Testis (tissue), 5 donors: ENCODE measurements at places on chromosomes 13 and 19.

GRCh38 chr13:42592915-42593900 is 19.3 kb downstream of the TNFSF11 start:
- no peak for DNase-seq

- no peak for DNase-seq
Measured at GRCh38 chr13:40777809-40778175, 6.8 kb upstream of the MRPS31 start.

GRCh38 chr13:100988921-100989320 is 314.3 kb upstream of the TMTC4 start:
- DNase-seq = no peak

DNA sequence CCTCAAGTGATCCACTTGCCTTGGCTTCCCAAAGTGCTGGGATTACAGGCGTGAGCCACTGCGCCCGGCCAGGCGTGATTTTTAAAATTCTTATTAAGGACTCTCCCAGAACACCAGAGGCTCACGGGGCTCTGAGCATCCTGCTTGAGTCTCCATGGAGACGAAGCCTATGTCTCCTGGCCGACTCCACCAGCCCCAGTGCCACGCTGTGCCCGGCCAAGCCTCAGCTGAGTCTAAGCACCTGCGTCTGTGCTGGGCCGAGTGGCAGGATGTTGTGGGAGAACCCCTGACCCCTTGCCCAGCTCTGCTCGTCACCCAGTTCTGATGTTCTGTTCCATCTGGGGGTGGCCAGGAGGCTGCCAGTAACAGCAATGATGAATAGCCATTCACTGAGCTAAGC is 3.9 kb upstream of the CELF5 start:
- DNase-seq = no peak

DNA sequence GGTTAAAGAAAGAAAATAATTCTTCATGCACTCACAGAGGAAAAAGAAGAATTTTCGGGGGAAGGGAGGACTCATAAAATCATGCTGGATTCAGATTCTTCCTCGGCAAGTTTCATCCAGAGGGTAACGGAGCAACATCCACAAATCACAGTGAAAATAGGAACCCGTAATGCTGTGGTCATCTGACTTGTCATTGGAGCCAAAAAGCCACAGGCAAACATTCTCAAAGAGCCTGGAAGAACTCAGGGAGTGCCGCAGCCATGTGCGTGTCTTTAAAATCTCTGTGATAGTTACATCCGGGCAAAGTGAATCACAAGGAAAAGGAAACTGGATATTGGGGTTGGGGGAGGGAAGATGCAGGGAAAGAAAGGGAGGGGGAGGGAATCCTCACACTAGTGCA is 33.0 kb upstream of the VSTM2B start:
- DNase-seq = no peak

DNA sequence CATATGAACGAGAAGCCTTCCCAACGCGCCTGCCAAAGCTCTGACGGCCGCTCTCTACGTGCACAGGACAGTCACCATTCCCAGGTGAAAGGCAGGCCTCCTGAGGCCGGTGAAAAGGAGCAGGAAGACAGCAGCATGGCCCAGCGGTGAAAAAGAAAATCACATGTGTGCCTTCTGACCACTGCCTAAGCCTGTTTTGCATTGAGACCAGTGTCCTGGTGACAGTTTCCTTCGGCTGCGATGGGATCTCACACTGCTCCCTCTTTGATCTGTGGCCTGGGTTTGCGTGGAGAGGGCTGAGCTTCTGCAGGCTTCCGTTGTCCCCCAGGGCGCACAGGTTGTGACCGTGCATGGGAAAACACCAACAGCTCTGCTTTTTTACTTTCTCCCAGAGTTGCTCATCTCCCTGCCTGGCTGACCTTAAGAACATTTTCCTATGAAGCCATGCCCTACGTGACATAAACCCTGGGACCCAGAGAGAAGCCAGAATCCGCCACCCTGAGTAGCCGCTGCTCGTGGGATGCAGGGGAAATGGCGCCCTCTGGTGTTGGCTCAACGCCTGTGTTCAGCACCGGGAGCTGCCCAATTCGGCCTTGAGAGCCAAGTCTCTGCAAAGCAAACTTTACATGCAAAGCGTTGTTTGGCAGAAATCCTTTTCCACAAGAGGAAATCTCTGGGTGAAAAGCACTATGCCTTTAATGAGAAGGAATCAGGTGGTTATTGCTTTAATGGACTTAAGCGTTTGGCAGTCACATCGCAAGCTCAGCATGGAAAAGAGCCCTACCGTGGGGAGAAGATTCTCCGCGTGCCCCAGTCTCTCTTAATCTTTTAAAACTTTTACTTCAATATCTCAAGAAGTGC is 112.2 kb upstream of the GPR12 start:
- peak; percentile 88 for DNase-seq

GRCh38 chr13:81726037-81726726 is 1385.3 kb upstream of the SPRY2 start:
- DNase-seq = no peak

- DNase-seq = no peak
Measured at GRCh38 chr19:10784257-10784656, 51.8 kb downstream of the TMED1 start.

DNA sequence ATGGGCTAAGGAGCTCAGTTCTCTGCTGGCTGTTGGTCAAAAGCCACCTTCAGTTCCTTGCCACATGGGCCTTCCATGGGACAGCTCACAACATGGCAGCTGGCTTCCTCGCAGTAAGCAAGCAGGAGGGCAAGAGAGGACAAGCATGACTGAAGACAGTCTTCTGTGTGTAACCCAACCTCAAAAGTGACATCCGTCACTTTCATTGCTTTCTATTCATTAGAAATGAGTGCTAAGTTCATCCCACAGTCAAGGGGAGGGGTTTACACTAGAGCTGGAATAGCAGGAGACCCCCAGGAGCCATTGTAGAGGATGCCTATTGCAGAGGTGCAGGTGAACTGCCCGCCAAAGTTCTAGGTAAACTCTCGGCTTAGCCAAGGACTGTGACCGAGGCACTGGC is 163.3 kb downstream of the NUFIP1 start:
- no peak for DNase-seq

DNA sequence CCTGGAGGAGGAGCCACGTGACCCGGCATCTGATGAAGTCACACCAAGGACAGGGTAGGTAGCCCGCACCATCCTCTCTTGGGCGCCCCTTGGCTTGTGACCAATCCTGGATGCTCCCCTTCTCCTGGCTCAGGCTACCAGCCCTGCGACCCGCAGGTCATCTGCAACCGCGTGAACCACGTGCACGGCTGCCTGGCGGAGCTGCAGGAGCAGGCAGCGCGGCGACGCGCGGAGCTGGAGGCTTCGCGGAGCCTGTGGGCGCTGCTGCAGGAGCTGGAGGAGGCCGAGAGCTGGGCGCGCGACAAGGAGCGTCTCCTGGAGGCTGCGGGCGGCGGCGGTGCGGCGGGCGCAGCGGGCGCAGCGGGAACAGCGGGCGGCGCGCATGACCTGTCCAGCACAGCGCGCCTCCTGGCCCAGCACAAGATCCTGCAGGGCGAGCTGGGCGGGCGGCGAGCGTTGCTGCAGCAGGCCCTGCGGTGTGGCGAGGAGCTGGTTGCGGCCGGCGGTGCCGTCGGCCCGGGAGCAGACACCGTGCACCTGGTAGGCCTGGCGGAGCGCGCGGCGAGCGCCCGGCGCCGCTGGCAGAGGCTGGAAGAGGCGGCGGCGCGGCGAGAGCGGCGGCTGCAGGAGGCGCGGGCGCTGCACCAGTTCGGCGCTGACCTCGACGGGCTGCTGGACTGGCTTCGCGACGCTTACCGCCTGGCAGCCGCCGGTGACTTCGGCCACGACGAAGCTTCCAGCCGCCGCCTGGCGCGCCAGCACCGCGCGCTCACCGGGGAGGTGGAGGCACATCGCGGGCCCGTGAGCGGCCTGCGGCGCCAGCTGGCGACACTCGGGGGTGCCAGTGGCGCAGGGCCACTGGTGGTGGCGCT is 45.9 kb downstream of the SPTBN4 start:
- DNase-seq = peak; percentile 32
